Fibroblast of the aortic adventitia (primary cell): ENCODE measurements at places on chromosomes 13 and 19. TPM values are rescaled to one million over a fixed set of nuclear protein-coding genes. Genes with fewer than 3 reads are reported as not detected.
A peak's percentile ranks its signal among the peaks of the same experiment; 100 is the strongest.

DNA sequence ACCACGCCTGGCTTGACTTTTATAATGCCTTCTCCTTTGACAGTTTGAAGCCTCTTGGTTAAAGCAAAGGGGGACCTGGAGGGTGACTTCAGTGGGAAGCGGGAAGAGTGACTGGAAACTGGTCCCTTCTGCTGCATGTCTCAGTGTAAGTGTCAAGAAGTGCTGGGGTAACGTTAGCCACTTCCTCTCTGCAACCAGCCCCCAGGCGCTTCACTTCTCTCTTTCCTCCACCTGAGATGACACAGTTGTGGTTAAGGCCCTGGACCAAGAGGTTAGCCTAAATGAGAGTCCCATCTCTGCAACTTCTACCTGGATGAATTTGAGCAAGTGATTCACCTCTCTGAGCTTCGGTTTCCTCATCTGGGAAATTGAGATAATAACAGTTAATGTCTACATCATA, 16.3 kb downstream of the LEUTX start:
- no peak for DNase-seq

DNA sequence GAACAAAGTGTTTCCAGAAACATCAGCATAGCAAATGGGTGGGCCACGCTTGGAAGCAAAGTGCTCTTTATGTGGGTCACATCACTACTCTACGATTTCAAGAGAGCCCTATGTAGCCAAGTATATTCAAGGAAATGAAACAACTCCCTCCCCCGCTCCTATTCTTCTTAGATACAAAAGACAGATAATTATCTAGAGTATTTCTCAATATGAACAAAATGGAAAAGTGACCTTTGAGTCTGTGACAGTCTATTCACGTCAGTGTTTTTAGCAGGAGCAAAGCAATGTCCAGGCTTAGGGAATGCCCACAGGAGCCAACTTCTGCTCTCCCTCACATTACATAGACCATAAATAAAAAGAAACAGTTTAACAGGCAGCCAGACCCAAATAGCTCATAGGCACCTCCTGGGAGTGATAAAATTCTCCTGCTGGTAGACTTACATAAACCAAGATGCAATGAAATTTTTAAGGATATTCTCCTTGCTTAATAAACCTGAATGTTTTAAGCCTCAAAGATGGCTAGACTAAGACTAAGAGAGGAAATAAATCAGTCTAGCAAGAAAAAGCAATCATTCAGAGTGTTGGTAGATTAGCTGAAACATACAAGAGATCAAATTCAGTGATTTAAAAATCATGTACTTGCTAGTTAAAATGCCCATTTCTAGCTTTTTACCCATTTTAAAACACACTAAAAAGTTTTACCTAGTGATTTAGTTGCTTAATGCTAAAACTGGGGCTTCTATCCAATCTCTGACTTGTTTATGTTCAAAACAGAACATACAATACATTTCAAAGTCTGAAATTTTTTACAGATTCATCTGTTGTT, 182.8 kb downstream of the RGCC start:
- DNase-seq, result peak; percentile 22

DNA sequence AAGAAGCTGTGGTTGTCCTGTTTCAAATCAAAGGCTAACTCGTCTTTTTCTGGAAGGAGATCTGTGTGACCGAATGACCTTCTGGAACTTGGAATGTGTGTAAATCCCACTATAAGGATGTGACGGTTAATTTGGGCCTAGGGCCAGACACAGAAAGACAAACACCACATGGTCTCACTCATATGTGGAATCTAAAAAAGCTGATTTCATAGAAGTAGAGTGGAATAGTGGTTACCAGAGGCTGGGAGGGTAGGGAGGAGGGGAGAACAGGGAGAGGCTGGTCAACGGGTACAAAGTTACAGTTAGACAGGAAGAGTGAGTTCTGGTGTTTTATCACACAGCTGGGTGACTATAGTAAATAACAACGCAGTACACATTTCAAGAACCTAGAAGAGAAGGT, 39.3 kb upstream of the RGCC start:
- peak; percentile 38 for DNase-seq

Gene STOML3
- total RNA-seq, result not detected in 2 replicates

GRCh38 chr13:91145571-91146205, 201.8 kb upstream of the MIR17HG start:
- no peak for DNase-seq

Gene GFY
- not detected in 2 replicates for total RNA-seq

Gene PRR36
- 0.09 and 0.90 TPM in 2 replicates for total RNA-seq

DNA sequence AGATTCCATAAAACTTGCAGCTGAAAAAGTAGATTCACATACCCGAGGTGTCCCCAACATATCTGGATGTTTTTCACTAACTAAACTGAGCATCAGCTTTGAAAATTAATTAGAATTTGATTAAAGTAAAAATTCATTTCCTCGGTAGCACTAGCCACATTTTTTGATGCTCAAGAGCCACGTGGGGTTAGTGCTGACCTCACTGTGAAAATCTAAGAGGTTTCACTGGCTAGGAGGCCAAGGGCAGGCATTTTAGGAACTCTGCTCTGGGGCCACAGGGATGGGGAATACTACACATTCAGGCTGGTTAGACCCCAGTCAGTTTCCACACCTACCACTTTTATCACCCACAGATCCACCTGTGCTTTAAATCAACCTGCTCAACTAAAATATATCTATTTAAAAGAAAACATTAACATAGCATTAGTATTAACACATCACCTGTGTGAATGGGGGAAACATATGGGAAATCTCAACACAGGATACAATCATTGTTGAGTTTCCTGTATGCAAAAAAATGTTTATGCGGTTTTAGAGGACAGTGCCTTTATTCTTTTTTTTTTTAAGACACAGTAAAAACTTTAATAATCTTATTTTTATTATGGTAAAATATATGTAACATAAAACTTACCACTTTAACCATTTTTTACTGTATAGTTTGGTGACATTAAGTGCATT, 45.5 kb downstream of the BRD4 start:
- DNase-seq, result no peak

Gene ATP8A2
- under 0.01 TPM in 1 of 2 replicates, not detected in the other for total RNA-seq
